Aorta (tissue), 5 donors: ENCODE measurements at places on chromosomes 5 and 9. TPM values are rescaled to one million over a fixed set of nuclear protein-coding genes. Genes with fewer than 3 reads are reported as not detected.

The SPACA9 gene
- 2.3 TPM for total RNA-seq

The GABRA1 gene
- total RNA-seq = not detected

The SPINK5 gene
- 1.1 TPM for total RNA-seq

The GPR21 gene
- 8.8 TPM for total RNA-seq

The PAIP2 gene
- total RNA-seq = 77.6 TPM

The OLFML2A gene
- 7.1 TPM for total RNA-seq

The HACD4 gene
- 3.2 TPM for total RNA-seq
